ENCODE measurements at places on chromosomes 11 and 22.

- DNase-seq, result no peak
Measured at GRCh38 chr11:11370255-11370961, 17.4 kb upstream of the CSNK2A3 start.

DNA sequence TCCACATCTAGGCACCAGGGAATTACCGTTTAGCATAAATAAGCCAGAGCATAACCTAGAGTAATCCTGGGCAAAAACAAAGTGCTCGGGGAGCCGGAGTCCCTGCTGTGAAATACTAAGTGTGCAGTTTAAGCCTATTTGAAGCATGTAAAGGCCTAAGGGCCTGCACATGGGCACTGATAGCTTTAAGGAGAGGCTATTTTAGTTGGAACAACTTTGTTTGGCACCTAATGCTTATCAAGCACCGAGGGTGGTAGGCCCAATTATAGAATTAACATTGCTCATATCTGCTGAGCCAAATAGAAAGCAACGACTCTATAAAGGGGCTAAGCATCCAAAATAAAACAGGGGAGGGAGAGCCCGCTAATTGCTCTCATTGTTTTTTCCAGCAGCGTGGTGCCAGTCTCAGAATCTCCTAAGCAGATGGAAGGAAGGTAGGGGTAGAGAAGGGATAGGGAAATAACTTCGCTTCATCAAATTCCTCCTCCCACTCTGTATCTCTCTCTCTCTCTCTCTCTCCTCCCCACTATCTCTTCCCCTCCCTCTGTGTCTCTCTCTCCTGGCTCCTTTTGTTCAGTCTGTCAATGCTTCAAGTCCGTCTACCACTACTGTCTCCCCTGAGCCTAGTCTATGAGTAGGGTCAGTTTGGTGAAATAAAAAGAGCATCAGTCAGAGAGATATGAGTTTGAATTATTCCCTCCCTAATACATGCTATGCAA, 292.8 kb downstream of the NXPE2 start:
- DNase-seq, result no peak

DNA sequence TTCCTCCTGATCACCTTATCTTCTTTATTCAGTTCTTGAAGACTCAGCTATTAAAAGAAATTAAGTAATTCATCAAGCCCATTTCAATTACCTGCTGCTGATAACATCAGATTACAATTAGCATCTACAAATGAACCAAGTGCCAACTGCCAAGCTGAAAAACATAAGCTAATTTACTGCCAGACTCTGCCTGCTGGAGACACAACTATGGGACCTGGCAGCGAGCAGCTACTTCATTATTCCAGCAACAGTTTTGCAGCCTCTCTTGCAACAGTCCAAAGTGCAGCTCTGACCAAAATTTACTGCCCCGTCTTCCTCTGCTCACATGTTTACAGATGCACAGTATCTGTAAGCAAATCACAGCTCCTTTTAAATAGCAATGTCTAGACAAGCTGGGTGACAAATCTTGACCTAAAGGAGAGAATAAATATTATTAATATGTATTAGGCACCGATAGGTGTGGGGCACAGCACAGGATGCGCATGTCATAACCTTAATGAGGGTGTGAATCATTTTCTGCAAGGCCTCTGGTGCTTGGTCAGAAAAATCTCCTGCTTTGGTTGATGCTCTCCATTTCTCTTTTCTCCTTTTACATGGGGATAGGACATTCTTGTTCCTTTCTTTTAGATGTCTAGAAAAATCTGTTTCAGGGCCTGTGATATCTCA, 232.2 kb upstream of the PITPNB start:
- DNase-seq, result no peak

GRCh38 chr11:46051102-46051501, 70.2 kb downstream of the PHF21A start:
- DNase-seq, result no peak

GRCh38 chr11:14974515-14975251, 2.5 kb upstream of the CALCA start:
- DNase-seq, result peak; percentile 67

GRCh38 chr22:40040927-40041326, 46.2 kb downstream of the FAM83F start:
- peak; percentile 92 for DNase-seq

DNA sequence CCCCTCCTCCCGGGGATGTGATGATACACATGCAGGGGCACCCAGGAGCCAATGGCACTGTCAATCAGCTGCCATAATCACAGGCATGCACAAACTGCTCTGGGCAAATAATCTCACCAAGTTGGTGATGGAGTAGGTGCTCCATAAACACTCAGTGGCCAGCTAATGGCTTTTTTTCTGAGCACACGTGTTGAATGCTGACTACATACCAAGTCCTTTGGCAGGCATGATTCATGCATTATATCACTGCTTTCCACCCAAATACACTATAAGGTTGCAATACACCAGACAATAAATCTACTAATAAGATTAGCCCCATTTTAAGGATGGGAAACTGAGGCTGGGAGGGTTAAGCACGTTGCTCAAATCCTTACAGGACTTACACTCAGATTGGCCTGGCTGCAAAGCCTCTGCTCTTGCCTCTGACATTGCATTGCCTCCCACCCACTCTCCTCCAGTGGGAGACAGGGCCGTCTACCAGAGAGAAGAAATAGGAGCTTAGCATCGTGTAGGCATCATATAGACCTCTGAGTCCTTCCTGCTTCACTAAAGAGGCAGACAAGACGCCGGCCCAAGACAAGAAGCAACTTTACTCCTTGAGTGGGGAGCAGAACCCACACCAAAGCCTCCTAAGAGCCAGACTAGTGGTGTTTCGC, 32.7 kb upstream of the ACCSL start:
- no peak for DNase-seq

GRCh38 chr22:25153961-25154666, 45.5 kb upstream of the CRYBB3 start:
- peak; percentile 87 for DNase-seq

- no peak for DNase-seq
Measured at GRCh38 chr11:65089621-65090020, 5.6 kb downstream of the ZFPL1 start.

DNA sequence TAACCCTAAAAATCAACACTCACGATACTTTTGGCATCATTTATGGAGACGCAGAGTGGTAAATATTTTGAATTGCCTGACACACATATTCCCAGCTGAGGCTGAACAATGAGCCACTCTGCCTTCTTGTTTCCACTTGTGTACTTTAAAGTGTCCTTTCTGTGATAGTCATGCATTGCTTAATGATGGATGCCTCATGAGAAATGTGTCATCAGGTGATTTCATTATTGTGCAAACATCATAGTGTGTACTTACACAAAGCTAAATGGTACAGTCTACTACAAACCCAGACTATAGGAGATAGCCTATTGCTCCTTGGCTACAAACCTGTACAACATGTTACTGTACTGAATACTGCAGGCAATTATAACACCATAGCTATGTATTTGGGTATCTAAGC, 44.2 kb downstream of the MRE11 start:
- DNase-seq, result no peak

DNA sequence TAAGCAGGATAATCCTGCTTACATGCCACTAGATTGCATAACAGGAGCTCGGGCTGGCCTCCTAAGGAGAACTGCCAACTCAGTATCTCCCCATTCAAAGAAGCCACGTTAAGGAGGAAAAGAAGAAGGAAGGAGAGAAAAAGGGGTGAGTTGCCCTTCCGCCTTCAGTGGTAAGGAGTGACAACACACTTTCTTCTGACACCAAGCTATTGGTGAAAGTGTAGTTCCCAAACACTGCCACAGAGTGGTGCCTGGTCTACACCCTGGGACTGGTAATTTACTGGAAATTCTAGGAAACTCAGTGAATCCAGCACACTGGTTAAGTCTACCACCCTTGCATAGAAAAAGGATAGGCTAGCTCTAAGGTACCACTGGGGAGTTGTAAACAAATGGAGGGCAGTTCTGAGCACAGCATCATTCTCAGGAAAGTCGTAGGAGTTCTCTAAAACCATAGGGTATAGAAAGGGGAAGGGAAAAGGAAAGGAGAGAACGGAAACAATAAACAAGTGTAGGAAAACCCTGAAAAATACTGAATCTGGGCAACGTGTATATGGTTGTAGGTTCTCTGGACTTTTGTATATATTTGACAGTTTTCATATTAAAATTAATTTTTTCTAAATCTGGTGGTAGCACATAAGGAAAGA, 58.2 kb downstream of the RRAS2 start:
- peak; percentile 86 for DNase-seq

DNA sequence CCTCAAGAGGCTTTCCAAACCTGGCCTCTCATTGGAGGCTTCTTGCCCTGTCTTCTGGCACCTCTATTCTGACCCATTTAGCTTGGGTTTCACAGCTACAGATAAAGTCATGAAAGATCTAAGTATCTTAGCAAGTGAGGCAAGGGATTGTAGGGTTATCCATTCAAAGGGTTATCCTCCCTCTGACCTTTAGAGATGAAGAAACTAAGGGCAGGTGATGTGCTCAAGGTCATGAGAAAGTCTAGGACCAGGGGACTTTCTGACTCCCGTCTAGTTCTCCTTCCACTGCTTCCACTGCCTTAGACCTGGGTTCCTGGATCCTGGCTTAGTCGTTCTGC, 7.2 kb downstream of the PHOX2A start:
- no peak for DNase-seq

DNA sequence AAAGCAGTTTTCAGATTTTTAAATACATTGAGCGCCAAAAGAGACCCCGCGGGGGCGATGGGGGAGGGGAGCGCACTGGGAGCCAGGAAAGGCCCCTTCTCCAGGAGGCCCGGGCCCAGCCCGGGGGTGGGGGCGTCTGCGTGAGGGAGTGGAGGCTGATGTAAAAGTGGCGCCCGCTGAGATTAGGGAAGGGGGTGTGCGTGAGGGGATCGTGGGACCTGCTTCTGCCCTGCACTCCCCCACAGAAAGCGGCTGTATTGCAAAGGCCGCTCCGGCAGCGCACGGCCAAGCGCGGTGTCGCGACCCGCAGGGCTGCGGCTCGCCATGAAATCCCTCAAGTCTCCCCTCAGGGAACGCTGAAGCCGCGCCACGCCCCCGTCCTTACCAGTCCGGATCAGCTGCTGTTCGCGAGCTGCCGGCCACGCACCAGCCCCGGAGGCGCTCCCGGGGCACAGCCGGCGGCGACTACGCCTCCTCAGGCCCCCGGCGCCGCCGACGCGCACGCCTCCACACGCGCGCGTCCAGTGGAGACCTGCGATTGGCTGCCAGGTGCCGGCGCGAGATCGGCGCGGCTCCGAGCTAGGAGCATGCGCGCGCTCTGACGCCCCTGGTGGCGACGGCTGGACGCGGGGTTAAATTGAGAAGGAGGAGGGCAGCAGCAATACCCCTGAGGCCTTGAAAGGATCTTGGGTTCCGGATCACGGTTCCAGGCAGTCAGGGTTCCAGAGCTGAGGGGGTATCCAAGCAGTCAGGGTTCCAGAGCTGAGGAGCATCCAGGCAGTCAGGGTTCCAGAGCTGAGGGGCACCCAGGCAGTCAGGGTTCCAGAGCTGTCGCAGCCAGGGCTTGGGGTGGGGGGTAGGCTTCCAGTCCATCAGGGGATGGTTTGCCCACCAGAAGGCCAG, at the start of gene ZNF280B:
TSS of gene ZNF280B (minus strand) at position 469 of the 903 bp plus-strand sequence. CDS start 19,344 bp downstream, outside the sequence.
- DNase-seq, result peak; percentile 95

GRCh38 chr11:47216121-47216798, 1.5 kb downstream of the DDB2 start:
- peak; percentile 81 for DNase-seq

DNA sequence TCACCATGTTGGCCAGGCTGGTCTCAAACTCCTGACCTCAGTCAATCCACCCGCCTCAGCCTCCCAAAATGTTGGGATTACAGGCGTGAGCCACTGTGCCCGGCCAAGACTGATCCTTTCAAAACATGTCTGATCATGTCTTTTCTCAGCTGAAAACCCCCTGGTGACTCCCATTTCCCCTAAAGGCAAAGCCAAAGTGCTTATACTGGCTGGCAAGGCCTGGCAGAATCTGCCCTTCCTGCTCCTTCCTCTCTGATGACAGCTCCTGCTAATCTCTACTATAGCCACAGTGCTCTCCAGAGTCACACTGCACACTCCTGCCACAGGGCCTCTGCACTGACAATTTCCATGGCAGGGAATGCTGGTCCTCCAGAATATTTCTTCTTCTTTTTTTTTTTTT, 2.6 kb upstream of the MCHR1 start:
- no peak for DNase-seq

DNA sequence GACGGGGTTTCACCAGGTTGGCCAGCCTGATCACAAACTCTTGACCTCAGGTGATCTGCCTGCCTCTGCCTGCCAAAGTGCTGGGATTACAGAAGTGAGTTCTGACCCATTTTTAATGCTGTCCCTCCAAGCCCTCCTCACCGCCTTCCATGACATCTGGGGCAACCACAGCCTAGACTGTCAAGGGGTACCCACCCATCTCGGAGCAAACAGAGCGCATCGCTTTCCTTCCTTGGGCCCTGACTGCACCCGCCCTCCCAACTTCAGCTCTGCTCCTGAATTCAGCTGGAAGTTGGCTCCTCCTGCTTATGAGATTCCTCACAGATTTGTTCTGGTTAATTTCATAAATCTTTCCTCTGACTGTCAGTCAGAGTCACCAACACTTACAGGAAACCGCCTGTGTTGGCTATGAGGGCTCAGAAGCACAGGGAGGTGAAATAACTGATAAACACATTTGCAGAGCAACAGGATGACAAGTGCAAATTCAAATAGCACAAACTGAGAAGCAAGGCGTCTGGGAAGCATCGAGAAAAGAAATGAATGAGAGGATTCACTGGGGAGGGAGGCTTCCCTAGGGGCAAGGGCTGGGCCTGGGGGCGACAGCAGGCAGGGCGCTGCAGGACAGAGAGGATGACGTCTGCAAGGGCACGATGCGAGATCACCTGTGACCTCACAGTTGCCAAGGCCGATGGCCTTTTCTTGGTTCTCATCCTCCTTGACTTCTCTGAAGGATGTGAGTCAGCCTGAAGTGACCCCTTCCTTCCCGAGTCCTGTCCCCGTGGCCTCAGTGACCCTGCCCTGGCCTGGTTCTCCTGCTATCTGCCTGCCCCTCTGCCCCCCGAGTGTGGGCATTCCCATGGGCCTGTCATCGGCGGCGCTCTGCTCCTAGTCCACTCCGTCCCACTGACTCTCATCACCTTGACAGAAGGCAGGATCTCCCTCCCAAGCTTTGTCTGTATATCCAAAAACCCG, 6.1 kb downstream of the IFT27 start:
- peak; percentile 44 for DNase-seq

- peak; percentile 7 for DNase-seq
Measured at GRCh38 chr11:132056689-132057088, 686.3 kb downstream of the NTM start.

DNA sequence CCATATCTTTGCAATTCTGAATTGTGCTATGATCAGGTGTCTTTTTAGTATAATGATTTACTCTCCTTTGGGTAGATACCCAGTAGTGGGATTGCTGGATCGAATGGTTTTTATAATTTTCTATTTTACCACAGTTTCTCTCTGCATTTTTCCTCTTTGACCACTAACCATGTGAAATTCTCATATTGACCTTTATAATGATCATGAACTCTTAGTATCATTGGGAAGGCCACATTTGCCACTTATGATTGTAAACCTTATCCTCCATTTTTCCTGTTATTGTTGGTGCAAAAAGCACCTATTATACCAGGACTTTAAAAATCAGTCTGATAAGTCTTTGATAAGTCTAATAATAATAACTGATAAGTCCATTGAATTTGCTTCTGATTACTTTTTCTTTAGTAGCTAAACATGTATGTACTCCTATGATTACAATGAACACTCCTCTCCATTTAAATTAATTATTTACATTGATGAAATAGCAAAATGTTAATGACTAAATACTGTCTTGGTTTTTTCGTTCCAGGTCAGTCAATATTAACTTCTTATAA, 9.6 kb downstream of the NEAT1 start:
- no peak for DNase-seq
